ENCODE measurements at places on chromosomes 3 and 15.

- DNase-seq = peak; percentile 40
Observed at GRCh38 chr15:71440489-71441110, 325.3 kb downstream of the THSD4 start.

GRCh38 chr3:185406121-185406620 lies 43.2 kb downstream of the MAP3K13 start:
- no peak for DNase-seq

GRCh38 chr3:82137050-82137449 lies 375.6 kb upstream of the GBE1 start:
- DNase-seq = no peak

- no peak for DNase-seq
Observed at GRCh38 chr15:26970712-26971210, at the start of gene GABRG3. TSS of gene GABRG3 (plus strand) at chr15:26971181.

GRCh38 chr15:42832576-42832975 lies 88.0 kb downstream of the TTBK2 start:
- no peak for DNase-seq

DNA sequence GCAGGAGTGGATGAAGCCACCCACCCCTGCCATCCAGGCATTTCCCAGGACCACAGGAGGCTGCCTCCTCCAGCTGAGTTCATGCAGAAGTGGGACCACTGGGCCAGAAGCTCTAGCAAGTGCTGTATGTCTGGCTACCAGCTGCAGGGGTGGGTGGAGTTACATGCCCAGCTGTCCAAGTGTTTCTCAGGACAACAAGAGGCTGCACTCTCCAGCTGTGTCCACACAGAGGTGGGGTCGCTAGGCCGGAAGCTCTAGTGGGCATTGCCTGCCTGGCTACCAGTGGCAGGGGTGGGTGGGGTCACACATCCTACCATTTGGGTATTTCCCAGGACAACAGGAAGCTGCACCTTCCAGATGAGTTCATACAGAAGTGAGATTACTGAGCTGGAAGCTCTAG lies 234.0 kb upstream of the PPP2R3A start:
- no peak for DNase-seq

DNA sequence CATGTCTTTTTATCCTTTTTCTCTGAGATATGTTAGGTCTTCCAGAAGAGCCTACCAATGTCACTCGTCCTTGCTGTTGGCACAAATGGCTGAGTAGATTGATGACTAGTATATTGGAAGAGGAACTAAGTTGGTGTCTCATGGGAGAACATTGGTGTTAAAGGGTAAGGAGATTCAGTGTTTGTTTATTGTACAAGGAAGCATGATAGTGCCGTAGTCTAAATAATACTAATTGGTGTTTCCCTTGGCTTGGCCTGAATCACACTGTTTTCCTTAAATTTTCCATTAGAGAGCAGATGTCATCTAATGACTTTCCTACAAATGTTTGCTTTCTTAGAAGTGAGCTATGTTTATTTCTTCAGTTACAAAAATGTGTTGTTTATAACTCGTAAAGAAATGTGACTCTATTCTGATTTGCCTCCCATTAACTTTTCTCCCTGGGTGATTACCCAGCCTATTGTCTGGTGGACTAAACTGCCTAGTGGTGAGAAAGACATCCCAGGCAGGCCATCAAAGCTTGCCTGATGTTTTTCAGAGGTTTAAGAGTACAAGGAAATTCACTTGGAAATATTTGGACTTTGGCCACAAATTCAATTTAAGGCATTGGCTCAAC lies 28.7 kb downstream of the ADAMTSL3 start:
- DNase-seq = no peak

GRCh38 chr3:113794526-113794925 lies 44.1 kb upstream of the GRAMD1C start:
- no peak for DNase-seq

GRCh38 chr3:46675843-46676567 lies 17.5 kb downstream of the ALS2CL start:
- DNase-seq = no peak

GRCh38 chr3:42055291-42055690 lies 35.9 kb upstream of the TRAK1 start:
- DNase-seq = no peak

GRCh38 chr3:50472958-50473357 lies 30.5 kb downstream of the CACNA2D2 start:
- DNase-seq = peak; percentile 44

GRCh38 chr3:65914740-65915367 lies 123.9 kb downstream of the MAGI1 start:
- no peak for DNase-seq

- DNase-seq = no peak
Observed at GRCh38 chr3:31925271-31925630, 55.8 kb downstream of the OSBPL10 start.

DNA sequence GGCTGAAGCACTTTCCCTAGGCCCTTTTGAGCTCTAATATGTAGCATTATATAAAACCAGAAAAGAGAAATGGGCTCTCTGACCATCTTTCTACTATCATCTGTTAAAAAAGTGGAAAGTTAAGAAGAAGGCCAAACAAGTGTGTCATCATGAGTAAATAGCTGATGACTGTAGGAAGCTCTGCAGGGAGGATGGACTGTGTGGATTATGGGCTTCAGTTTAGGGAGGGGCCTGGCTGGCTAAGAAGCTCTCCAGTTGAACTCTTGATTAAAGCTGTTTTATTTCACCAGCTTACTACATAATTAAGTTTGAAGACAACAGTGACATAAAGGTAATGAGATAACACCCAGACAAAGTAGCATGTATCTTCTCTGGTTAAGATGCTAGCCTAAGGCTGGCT lies 30.6 kb downstream of the INTS14 start:
- no peak for DNase-seq

DNA sequence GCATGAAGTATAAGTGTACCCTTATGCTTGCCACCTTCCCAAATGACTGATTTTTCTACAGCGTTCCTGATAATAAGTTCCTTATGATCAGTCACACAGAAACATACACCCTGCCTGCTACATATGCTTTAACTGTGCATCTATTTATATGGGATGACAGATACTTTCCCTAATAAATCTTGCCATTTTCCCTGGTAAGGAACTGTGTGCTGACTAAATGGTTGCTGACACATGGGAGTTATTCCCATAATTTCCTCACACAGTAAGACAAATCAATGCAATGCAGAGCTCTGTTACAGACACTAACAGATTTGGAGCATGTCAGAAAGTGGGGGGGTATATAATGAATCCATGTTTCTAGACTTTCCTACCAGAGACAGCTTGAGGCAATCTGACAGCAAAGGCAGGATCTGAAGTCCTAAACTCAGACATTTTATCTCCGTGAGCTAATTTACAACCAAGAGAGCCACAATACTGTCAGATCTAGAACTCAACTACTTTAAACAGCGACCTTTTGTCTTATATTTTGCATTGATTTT lies 86.9 kb upstream of the TCF12 start:
- no peak for DNase-seq

DNA sequence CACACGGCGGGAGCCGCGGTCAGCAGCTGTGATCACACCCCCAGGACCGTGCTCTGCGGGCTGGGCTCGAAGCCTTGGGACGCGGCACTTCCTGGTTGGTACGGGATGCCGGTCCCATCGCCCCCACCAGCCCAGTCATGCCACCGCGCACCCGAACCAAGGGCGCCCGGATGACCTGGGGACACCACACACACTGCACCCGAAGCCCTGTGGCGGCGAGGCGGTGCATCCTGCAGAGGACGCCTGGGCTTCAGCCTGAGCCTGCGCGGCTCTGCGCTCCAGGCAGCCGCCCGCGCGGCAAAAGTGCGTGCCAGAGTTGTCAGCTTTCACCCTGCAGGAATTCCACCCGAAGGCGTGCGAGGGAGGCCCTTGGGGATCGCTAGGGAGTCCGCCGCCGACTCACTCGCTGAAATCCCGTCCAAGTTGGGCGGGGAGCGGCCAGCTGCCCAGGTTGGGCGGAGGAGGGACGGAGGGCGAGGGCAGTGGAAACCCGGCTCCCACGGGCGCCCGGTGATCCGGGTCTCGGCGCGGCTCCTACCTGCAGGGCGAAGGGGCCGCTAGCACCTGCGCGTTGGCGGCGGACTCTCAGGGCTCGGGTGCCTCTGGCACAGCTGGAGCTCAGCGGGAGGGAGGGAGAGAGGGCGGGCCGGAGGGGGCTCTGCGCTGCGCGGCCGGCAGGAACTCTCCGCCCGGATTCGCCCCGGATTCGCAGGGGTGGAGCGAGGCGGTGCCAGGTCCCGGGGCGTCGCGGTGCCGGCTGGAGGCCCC lies at the start of gene PLD1:
TSS of gene PLD1 (minus strand) at position 623 of the 768 bp plus-strand sequence. CDS start 72,432 bp downstream, outside the sequence.
- peak; percentile 40 for DNase-seq

GRCh38 chr3:18018491-18019160 lies 276.2 kb upstream of the TBC1D5 start:
- no peak for DNase-seq

DNA sequence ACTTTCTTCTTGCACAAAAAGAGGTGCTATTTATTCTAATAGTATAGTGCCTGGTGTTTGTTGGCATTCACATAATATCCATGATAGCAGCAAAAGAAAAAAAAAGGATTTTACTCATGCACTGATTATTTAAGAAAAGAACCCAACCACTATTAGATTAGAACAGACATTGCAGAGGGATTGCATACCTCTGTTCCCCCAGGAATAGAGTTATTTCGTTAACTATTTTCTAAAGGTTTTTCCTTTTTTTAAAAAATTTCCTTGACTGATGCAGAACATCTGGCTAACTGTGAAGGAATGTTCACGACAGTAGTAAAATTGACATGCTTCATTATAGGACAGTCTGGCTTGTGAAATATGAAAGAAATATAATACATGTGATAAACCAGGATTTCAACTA lies 136.6 kb upstream of the PTX3 start:
- DNase-seq = no peak

- no peak for DNase-seq
Observed at GRCh38 chr3:184796954-184797353, 15.0 kb upstream of the VPS8 start.

GRCh38 chr3:71130471-71131374 lies 452.8 kb downstream of the FOXP1 start:
- peak; percentile 82 for DNase-seq

- no peak for DNase-seq
Observed at GRCh38 chr3:24802614-24803013, 308.0 kb upstream of the THRB start.

GRCh38 chr3:88058306-88058580 lies 562 bp downstream of the CGGBP1 start:
- no peak for DNase-seq

DNA sequence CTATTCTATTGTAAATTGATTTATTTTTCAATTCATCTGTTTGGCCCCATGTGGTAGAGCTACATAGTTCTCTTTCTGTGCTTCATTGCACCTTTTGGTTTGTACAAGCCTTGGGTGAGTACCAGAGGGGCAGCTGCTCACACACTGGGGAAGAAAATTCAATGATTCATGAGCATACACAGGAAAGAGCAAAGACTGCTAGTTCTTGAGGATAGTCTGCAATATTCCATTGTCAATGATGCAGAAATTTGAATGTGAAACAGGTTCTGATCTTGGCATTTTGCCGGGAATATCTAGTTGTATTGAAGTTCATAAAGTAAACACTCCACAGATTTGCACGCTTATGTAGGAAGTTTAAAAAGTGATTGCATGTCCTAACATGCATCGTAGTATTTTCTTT lies 304.6 kb downstream of the NAALADL2 start:
- DNase-seq = no peak

GRCh38 chr3:47404955-47405790 lies 24.4 kb downstream of the PTPN23 start:
- DNase-seq = no peak

- DNase-seq = no peak
Observed at GRCh38 chr15:36791844-36792571, 212.6 kb downstream of the CDIN1 start.

GRCh38 chr3:106577241-106577640 lies 708.4 kb upstream of the CBLB start:
- no peak for DNase-seq

DNA sequence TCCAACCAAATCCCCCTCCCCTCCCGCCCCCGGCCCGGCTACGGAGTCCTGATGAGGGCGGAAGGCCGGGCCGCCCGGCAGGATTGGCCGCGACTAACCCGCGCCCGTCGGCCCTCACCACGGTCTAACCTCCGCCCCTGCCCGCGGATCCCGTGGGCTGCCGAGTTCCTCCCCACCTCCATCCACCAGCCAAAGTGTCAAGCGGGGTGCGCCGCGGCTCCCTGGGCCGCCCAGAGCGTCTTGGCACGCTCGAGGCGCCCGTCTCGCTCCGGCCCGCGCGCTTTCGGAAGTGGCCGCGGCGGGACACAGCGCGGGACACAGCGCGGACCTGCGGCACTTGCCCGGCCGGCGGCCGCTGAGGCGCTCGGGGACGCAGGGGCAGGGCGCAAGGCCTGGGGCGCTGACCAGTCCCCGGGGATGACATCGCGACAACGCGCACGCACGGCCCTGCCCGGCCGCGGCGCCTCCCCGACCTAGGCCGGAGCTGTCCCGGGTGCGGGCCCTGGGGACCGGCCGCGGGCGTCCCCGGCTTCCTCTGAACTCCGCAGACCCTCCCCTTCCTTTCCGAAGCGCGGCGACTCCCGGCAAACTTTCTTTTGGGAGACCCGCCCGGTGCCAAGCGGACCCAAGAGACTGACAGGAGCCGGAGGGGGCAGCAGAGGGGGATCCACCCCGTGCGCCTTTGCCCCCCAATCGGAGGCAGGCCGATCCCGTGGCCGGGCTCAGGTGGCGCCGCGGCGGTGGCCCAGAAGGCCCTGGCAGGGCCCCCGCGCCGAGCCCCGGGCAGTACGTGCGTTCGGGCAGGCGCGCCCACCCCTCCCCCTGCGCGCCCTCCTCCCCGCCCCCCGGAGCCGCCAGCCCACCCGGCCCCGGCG lies 112.8 kb upstream of the ICE2 start:
- no peak for DNase-seq

GRCh38 chr15:38080651-38081275 lies 146.3 kb downstream of the TMCO5A start:
- no peak for DNase-seq

DNA sequence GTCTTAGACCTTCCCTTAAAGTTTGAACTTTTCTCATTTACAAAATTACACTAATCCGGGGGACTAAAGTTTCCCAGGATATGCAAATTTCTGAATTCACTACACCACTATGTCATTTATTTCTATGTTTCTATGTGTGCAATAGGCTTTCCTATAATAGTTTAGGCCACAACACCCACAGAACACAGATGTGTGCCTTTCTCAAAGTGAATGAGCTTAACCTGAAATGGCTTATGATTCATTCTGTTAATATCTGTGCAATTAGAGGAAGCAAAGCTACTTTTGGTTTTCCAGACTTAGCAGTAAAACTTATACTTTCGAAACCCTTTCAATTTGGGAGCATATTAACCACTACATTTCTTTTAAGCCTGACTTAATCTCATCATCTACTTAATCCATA lies 748.1 kb downstream of the GBE1 start:
- no peak for DNase-seq

- DNase-seq = no peak
Observed at GRCh38 chr15:75031848-75032247, 8.5 kb downstream of the PPCDC start.
